ENCODE measurements at places on chromosomes 16 and 17.

DNA sequence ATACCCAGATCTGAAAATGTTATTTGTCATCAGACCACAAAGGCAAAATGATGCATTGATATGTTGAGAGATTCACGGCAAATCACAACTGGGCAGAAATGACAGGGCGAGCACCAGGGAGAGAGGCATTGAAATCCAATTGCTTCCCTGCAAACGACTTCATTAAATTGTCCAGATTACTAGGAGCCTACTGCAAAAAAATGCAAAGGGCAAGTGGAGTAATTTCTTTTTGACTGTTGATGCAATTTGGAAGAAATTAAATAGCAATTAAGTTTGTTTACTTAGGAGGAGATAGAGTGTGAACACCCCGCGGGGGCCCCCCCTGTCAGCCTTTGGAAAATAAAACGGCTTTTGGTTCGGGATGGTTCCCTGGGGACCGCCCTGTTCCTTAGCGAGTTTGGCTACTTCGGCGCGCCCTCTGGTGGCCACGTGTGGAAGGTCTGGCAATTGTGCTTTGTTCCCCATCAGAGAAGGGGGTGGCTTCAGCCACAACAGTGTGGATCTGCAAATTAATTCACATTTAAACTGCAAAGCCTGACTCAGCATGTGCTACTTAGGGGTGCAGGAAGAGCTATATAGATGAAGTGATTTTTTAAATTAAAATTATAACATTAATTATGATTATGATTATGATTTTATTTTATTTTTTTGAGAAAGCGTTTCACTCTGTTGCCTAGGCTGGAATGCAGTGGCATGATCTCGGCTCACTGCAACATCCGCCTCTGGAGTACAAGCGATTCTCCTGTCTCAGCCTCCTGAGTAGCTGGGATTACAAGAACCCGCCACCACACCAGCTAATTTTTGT, 14.5 kb upstream of the TMC7 start:
- peak; percentile 67 for DNase-seq

DNA sequence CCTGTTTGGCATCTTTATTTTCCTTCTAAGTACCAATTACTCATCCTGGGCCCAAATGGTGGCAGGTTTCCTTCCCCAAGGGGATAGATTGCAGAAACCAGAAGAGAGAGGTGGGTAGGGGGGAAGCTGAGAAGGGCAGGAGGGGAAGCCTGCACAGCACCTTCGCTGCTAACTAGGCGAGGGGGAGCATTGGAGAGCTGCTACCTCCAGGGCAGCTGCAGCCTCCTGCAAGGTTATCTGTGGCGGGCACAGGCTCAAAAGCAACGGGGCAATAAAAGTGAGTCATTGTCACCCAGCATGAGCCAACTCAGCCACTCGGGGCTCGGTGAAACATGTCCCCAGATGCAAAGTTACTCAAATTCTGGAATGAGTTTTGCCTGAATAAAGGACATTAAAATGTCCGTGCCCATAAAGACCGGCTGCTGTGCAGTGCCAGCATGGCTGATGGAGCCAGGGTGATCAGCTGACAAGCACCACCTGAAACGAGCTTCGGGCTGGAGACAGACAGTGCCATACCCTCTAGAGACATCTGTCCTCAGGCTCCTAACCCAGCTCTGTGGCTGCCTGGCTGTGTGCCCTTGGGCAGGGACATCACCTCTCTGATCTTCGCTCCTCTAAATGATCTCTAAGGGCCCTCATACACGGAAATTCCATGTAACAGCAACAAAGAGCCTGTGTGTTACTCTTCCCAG, 68.1 kb upstream of the GRIN2A start:
- no peak for DNase-seq

- DNase-seq: no peak
Measured at GRCh38 chr17:4772235-4772613, 538 bp downstream of the TM4SF5 start.

- no peak for DNase-seq
Measured at GRCh38 chr16:4318451-4318910, 2.6 kb downstream of the GLIS2 start.

DNA sequence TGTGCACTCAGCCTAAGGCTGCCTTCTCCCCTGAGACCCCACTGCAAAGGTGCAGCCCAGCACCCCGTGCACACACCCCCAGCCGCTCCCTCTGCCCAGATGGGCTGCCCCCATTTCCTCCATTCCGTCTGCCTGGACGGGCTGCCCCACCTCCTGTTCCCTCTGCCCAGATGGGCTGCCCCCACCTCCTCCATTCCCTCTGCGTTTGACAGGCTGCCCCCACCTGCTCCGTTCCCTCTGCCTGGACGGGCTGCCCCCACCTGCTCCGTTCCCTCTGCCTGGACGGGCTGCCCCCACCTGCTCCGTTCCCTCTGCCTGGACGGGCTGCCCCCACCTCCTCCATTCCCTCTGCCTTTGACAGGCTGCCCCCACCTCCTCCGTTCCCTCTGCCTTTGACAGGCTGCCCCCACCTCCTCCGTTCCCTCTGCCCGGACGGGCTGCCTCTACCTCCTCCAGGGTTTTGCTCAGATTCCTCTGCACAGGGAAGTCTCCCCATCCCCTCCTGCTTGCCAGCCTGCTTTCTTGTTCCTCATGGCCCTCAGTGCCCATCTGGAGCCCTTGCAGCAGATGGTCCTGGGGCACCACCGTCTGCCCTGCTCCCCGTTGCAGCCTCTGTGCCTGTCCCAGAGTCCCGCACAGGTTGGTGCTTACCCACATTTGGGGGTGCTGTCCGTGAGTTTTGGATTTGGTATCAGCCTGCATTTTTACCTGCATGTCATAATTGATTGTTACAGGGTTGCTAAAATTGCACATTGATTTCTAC, 23.4 kb upstream of the IL17C start:
- no peak for DNase-seq

DNA sequence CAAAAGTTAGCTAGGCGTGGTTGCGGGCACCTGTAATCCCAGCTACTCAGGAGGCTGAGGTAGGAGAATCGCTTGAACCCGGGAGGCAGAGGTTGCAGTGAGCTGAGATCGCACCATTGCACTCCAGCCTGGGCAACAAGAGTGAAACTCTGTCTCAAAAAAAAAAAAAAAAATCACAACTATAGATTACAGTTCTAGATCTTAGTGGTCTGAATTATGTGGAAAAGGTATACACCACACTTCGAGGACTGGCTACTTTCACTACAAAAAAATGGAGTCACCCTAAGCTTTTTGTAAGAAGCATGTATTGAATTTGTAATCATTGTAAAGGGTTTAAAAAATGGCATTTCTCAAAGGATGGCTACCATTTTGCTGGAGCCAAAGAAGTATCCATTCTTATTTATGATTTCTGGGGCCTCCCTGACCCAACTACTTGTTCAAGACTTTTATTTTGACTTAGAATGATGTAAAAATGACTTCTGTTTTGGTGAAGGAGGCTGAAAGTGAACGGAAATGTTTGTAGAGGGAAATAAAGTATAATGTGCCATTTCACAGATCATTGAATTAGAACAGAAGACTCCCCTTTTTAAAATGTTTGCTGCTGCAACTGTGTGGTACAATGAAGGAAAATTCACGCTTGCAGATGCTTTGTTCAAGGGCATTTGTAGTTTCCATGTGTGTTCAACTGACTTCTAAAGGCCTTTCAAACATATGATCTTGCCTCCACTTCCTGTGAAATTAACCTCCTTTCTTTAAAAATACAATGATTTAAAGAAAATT, 37.1 kb upstream of the NOL11 start:
- no peak for DNase-seq

- no peak for DNase-seq
Measured at GRCh38 chr17:64250233-64250835, 12.7 kb downstream of the TEX2 start.

DNA sequence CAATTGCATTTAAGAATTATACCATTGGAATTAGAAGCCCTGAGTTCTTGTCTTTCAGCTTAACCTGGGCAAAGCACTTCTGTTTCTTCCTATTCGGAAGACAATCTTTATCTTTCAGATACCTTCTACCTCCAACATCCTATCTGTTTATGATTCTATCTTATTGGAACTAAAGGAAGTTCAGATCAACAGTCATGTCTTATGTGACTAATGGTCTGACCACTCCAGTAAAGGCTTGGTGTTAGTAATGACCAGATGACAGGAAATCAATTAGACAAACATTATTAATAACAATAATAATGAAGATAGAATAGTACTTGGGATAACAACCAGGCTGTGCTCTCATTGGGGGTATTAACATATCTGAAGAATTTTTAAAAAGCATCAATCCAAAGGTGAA, 11.3 kb downstream of the HS3ST3A1 start:
- no peak for DNase-seq

GRCh38 chr16:58028541-58029070, 3.1 kb downstream of the MMP15 start:
- DNase-seq: no peak

- no peak for DNase-seq
Measured at GRCh38 chr16:2773188-2773968, 3.7 kb downstream of the ELOB start.

DNA sequence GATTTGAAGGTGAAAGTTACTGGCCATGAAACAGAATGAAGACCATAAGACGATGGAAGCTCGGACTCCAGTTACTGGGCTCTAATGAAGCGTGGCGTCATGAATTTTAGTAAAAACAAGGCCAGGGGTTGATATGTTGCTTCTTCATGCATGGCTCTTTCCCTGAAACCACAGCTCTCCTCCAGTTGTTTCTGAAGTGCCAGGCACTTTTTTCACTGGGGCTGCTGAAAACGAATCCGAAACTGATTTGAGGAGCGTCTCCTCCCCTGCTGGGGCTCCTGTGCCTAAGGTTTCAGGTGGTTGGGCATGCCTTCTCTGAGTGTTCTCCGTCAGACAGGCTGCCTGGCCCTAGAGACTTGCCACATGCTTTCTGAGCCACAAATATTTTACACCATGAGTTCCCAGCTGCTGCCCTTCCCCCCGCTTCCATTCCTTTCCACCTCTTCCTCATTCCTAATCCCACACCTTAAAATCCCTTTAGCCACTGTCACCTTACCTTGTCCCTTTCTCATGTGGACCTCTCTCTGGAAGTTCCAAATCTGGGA, 3.7 kb upstream of the MYL4 start:
- peak; percentile 63 for DNase-seq

- no peak for DNase-seq
Measured at GRCh38 chr16:89023151-89023551, 46.1 kb upstream of the CBFA2T3 start.

- DNase-seq: no peak
Measured at GRCh38 chr17:79438058-79438457, 172.8 kb downstream of the RBFOX3 start.

DNA sequence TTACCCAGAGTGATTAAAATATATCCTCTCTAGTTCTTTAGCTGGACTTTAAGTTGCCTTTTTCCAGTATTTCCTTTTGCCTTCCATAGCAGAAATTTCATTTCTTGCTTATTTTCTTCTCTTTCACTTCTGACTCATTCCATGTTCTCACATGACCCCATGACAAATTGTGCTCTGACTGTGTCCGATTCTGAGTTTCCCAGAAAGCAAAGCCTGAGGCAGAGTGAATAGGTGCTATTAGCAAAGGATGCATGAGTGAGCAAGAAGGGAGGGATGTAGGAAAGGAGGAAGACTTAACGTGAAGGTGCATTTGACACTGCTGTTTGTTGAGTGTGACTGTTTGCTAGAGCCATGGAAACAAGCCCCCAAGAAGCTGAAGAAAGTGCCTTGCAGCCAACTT, 82.6 kb upstream of the CNTNAP4 start:
- no peak for DNase-seq

GRCh38 chr16:3020247-3020603, at the start of gene TNFRSF12A:
Gene TNFRSF12A (plus strand): TSS chr16:3020368. CDS start chr16:3020398, 30 bp downstream.
- peak; percentile 78 for DNase-seq

DNA sequence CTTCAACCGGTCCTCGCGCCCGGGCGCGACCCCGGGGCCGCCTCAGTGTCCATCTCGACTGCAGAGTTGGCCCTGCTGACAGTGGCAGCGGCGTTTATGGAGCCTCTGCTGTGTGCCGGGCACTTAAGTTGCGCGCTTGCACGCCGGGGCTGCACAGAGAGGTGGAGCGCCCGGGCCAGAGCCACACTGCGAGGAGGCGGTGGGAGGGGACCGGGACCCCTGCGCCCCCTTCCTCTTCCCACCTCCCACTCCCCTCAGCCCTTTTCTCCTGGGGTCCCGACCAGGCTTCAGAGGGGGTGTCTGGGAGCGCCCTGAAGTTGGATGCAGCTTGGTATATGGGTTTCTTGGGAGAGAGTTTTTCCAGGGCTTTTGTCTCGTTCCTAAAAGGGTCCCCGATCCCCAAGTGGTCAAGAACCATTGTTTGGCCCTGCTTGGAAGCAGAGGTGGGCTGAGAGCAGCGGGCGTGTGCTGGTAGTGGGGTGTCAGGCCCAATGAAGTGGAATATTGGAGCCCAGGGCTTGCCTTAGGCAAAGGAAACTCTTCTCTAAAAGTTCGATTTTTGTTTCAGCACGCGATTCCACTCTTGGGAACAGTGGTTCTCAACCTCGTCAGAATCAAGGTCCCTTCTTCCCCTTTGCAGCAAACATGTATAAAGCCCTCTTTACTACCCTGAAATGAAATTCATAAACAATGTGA, 605 bp downstream of the MRTFB start:
- peak; percentile 37 for DNase-seq

DNA sequence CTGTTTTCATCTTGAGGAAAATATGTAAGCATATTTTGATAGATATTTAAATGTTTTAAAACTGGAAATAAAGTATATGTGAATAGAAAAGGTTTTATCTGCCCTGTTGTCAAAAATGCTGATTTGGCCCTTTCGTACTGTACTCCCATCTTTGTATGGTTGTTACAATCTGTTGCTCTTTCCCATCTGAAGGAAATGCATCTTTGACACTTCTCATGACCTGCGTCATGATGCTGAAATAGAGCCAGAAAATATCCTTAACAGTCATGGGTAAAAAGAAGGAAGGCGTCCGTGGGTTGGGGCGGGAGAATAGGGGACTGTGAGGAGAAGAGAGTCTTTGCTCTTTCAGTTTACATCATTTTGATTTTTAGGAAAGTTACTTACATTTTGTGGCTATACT, 327.7 kb downstream of the BCAS3 start:
- DNase-seq: no peak

DNA sequence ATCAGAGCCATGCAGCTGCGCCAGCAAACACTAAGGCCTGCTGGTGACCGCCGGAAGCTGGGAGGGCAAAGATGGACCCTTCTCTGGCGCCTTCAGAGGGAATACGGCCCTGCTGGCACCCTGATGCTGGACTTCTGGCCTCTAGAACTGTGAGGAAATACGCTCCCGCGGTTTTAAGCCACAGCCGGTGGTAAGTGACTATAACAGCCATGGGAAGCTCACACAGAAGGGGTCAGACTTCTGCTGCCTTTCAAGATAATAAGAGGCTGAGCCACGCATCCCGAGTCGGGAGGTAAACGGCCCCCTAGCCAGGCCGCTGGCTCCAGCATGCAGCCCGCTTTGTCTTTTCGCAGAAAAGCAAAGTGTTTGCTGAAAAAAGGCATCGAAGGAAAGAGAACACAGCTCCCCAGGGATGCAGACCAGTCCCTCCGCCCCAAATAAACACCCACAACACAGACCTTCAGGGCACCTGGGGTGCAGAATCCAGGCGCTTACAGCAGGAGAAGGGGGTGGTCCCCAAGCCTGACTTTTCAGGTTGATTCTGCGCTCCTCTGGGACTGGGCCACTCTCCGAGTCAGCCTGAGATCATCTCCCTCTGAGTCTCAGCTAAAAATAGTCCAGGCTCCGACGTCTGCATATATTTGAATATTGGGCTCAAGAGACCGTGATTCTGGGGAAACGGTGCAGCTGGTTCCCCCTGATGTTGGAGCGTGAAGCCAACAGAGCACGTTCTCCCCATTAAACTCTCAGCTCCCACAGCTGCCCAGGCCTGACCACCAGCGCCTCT, 89.7 kb downstream of the MGAT5B start:
- no peak for DNase-seq
